Fibroblast of upper back skin (primary cell): ENCODE measurements at places on chromosomes 4 and X.

- DNase-seq, result peak; percentile 34
Observed at GRCh38 chrX:123085311-123085940, 98.7 kb upstream of the GRIA3 start.

GRCh38 chr4:21991050-21991449 lies 42.5 kb upstream of the KCNIP4 start:
- peak; percentile 11 for DNase-seq

GRCh38 chr4:142427456-142427855 lies 418.6 kb downstream of the INPP4B start:
- no peak for DNase-seq

DNA sequence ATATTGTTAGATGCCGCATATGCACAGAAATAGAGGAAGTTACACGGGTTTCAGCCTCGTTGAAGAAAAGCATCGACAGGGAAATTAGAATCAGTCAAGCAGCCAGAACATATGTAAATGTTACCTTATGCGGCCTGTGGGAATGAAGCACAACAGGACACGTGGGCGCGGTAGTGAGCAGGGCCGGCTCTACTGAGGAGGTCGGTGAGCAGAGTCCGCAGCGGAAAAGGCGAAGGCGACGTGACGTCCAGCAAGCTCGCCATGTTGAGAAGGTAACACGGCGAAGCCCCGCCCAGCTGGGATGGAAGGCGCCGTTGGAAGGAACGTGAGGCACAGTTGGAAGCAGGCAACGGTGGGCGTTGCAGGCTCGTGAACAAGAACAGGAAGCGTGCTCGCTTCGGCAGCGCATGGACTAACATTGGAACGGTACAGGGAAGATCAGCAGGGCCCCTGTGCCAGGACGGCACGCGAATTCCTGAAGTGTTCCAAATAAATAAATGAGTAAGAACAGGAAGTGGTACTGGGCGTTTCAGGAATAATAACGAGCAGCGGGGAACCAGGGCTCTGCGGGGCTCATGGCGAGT lies 54.6 kb downstream of the MTNR1A start:
- DNase-seq, result peak; percentile 8

- no peak for DNase-seq
Observed at GRCh38 chr4:21077967-21078366, 377.7 kb downstream of the PACRGL start.

DNA sequence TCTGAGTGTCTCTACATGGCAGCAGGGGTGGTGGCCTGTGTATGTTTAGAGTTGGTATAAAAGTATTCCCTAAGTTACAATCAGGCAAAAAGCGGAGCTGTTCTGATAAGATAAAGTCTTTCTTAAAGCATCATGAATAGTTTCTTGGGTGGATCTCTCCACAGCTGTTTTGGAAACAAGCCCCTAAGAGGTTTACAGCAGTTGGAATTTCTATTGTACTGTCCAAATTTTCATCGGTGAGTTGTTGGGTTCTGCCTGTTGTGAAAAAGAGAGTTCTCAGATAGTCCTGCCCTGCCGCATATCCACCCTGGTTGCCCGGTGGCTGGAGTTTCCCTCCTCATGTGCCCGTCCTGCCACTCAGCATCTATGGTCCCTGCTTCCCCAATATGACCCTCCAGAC lies 50.1 kb downstream of the C4orf51 start:
- no peak for DNase-seq

DNA sequence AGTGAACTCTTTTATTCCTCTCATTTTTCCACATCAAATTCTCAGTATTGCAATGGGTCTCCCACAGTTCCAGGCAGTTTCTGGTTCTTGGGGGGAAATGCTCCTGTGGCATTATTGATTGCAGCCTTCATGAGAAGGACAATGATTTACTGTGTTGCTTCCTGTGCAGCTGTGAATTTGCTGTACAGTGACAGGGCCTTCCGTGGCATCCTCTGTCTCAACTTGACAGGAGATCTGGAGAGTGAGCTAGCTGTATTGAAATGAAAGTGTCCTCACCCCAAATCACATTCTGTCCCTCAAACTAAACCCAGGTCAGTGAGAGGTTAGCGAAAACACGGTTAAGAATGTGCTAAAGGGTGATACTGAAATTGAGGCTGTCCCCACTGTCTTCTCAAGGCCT lies 77.1 kb upstream of the ATOH1 start:
- DNase-seq, result no peak

- DNase-seq, result peak; percentile 32
Observed at GRCh38 chr4:161856711-161857326, 307.0 kb downstream of the FSTL5 start.

DNA sequence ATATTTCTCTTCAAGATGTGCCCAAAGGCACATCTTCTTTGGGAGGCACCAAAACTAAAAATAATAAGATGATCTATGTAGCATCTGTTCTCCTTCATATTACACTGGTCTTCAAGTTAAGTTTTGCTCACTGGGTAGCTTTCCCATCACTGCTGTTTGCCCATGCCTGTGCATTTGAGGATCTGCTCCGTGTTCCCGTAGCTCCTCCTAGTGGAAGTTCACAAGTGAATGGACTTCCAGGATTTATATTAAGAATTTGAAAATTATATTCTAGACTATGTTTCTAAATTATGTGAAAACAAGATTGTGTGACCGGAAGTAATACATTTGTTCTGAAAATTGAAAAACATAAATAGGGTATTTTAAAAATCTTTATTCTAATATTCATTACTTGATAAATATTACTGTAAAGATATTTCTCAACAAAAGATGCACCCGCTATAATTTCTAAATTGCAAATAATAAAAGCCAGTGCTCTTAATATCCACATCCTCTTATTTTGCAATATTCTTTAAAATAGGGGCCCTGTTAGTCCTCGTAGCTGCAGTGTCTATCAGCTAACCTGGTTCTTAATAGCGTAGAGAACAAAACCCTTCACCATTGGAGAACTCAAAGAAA lies 147.7 kb downstream of the RBM46 start:
- DNase-seq, result peak; percentile 30

- peak; percentile 37 for DNase-seq
Observed at GRCh38 chr4:1359144-1359501, 12.1 kb downstream of the UVSSA start.

DNA sequence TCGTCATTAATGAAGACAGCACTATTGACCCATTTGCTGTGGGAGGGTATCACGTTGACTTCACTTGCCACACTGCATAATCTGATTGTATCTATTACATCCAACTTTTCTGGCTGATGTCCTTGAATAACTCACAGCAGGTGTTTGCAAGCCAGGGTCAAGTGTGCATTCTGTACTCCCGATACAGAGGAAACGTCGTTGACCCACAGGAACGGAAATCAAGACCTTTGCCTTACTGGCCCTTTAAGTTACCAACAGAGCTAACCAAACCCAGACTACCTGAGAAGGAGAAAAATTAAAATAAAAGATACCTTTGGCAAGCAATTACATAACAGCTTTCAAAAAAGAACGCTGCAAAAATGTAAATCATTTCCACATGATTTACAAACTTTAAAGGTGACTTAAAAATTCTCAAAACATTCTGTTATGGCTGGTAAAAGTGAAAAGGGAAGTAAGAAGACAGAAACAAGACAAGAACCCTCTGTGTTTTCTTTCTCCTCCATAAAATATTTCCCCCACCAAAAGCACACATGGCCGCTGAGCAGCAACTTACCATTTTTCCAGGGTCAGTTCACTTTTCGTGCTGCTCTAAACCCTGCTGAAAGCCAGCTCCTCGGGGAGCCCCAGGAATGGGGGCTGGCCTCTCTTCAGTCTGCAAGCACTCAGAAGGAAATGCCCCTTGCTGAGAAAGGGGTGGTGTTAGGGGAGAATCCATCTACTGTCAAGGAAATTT lies 6.5 kb upstream of the SHISA3 start:
- no peak for DNase-seq

- DNase-seq, result no peak
Observed at GRCh38 chr4:10082459-10083272, 33.9 kb downstream of the WDR1 start.

GRCh38 chrX:45807572-45808425 lies 607.1 kb upstream of the DIPK2B start:
- DNase-seq, result peak; percentile 81

DNA sequence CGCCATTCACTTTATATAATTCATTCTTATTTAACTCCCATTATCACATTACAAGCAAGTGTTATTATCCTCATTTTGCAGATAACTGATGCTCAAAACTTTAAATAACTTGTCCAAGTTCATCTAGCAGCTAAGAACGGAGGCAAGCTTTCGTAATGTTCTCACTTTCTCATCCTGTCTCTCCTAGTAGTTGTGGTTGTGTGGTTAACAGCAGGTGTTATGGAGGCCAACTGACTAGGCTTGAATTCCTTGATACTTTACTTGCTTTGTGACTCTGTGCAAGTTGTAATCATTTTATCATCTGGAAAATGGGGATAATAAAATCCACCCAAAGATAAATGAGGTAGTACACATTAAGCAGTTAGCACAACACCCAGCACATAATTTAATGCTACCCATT lies 109.9 kb upstream of the PTPN13 start:
- no peak for DNase-seq

DNA sequence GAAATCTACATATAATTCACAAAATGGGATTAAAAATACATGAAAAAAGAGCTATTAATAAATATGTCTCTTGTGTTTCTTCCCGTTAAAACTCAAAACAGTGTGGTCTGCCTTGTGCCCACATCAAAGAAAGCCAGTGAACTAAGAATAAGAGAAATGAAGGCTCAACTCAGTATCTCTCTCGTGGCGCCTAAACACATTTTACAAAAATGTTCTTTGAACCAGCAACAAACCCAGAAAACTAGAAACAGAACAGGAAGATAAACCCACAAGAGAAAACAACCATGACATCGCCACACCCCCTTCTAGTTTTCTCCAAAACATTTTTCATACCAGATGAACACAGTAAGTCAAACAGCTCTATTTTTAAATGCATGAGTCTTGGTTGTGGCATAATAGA lies 130.1 kb downstream of the DCHS2 start:
- no peak for DNase-seq

GRCh38 chr4:137700072-137700471 lies 167.8 kb upstream of the PCDH18 start:
- DNase-seq, result peak; percentile 53

GRCh38 chrX:71466979-71467523 lies 65.9 kb upstream of the OGT start:
- DNase-seq, result no peak

DNA sequence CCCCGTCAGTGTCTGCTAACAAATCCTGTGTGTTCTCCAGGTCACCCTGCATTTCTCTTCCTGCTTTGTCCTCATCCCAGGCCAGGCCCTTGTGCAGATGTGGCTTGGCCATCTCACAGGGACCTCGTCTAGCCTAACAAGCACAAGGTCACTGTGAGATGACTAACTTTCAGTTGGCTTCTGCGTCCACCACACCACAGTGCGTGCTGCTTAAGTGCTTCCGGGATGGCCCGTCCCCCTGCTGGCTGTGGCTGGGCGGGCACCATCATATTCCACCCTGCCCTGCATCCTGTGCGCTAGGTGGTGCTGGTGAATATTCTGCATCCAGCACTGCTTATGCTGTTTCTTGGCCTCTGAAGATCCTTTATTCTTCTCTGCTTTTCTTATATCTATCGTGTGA lies 33.8 kb downstream of the RBBP7 start:
- peak; percentile 18 for DNase-seq

DNA sequence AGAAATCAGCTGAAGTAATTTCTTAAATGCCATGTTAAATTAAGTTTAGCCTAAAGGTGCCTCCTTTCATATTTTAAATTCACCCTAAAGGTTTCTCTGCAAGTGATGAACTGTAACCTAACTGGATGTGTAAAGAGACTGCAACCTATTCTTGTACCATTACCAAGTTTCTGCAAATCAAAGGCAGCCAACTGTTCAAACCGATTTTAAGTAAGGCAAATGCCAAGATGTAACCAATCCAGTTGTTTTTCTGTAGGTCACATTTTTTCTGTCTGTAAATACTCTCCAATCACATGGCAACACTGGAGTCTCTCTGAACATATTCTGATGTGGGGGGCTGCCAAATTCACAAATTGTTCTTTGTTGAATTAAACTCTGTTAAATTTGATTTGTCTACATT lies 42.4 kb upstream of the FGF2 start:
- DNase-seq, result no peak

GRCh38 chr4:83389037-83389720 lies 54.5 kb upstream of the HPSE start:
- no peak for DNase-seq

GRCh38 chrX:83160096-83160495 lies 348.0 kb upstream of the POU3F4 start:
- no peak for DNase-seq

DNA sequence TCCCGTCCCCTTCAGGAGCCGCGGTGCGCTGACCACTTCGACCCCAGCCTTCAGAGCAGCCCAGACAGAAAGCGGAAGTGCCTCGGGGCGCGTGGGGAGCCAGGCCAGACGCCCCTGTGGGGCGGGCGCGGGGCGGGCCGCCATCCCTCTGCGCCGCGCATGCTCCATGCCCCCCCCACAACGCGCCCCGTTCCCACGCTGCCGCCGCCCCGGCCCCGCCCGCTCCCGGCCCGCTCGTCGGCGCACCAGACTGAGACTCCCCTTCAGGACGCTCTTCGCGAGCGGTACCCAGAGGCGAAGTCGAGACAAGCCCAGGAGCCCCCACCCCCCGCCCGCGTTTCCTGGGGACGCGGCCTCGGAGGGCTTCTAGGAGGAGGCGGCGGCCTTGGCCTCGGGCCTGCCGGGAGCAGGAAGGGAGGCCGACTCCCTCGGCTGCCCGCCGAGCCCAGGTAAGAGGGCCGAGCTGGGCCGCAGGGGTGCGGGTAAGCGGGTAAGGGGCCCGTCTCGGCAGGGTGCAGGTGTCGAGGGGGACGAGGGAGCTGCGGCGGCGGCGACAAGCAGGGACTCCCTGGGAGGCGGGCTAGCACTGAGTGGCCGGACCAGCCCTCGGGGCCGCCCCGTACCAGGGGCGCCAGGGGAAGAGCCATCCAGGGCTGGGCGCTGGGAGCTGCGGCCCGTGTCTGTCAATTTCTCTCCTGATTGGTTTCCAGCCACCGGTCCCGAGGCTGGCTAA lies at the start of gene ZFP92:
ZFP92 (plus strand) TSS at position 218 of the 733 bp plus-strand sequence. CDS start 6,851 bp downstream, outside the sequence.
- peak; percentile 2 for DNase-seq

DNA sequence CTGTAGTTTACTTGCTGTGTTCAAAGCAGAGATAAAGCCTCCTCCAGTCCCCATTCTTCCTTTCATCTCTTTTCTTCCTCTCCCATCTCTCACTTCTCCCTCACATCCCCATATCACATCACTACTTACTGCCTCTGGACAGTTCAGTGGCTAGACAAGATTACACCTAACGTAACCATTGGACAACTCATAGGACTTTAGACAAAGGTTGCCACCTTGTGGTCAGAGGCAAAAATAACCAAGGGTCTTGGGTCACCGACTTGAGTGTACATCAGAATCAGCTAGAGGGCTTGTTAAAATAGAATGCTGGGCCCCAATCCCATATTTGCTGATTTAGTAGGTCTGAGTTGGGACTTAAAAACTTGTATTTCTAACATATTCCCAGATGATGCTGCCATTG lies 109.3 kb upstream of the DGKK start:
- peak; percentile 37 for DNase-seq

GRCh38 chrX:79195027-79195426 lies 50.5 kb downstream of the GPR174 start:
- no peak for DNase-seq
